ENCODE measurements at places on chromosomes 7 and 10.

- no peak for DNase-seq
These were observed 69.4 kb downstream of the LRRC17 start for GRCh38 chr7:102982235-102982634.

DNA sequence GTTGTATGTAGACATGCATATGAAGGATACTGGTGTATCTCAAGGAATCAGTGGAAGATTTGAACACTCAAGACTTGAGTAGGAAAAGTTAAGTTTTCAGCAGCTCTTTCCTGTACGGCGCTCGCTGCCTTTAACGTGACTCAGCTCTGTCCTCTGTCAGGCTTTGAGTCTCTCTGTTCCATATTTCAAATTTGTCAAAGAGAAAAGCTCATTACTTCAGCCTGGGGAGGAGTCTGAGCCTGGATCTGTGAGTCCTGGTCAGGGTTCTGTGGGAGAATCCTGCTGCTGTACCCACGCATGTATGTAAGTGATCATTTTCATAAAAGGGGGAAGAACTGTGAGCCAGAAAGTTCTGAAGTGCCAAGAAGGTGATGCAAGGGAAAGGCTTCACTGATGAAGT, 13.8 kb upstream of the MPP7 start:
- DNase-seq = no peak

DNA sequence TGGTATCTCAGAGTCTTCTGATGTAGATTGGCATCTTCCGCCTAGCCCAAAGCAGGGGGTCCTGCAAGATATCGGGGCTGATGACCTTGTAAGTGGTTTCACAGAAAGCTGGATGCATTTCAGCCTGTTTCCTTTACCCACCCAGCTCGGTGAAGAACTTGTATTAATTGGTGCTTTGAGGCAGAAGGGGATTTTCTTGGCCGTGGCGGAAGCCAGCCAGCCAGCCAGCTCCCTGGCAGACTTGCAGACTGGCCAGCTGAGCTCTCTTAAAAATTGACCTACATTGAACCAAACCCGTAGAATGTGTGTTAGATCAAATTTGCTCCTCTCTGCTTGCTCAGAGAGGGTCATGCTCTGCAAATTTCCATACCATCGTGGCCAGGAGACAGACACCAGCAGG, 218.4 kb downstream of the ADAM12 start:
- no peak for DNase-seq

GRCh38 chr10:42896735-42897134, 114.1 kb downstream of the BMS1 start:
- DNase-seq = no peak

DNA sequence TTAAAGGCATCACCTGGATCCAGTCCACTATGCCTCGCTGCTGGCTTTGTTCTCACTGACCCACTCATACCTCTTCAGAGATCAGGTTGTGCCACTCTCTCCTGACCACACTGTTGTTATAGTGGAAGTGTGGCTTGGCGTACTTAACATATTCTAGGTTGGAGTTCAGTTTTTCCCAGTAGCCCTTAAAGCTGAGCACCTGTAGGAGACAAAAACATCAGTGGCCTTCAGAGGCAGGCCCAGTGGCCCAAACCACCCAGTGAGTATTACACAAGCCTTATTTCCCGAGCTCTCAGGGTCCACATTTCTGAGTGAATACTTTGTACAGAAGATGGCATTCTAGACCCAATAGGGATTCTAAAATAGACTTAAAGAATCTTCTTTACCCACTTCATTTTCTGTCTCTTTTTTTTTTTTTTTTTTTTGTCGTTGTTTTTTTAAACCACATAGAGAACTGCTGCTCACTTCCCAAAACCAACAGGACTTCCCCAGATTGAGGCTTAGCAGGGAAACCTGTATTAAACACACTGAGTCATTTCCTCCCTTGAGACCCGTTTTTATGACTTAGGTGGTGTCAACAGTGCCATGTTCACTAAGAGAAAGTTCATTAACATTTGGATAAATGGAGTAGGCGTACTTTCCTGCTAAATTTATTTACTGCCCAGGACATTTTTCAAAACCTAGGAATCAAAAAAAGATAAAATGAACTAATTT, 85.8 kb downstream of the GSAP start:
- no peak for DNase-seq

DNA sequence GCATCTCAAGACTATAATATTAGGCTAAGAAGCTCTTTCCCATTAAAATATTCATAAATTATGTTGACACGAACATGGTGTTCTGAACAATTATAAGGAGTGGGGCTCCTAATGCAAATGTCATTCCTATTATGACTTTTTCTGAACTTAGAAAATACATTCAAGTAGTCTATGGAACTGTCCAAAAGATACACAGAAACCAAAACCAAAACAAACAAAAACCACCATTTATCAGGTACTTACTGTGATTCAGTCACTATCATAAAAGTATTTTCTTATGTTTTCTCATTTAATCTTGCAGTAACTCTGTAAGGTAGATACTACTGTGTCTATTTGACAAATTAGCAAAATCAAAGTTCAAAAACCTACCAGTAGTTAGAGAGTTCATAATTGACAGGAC, 406.8 kb downstream of the GFRA1 start:
- no peak for DNase-seq

- DNase-seq = no peak
These were observed 164.2 kb downstream of the DGKI start for GRCh38 chr7:137682596-137682995.

DNA sequence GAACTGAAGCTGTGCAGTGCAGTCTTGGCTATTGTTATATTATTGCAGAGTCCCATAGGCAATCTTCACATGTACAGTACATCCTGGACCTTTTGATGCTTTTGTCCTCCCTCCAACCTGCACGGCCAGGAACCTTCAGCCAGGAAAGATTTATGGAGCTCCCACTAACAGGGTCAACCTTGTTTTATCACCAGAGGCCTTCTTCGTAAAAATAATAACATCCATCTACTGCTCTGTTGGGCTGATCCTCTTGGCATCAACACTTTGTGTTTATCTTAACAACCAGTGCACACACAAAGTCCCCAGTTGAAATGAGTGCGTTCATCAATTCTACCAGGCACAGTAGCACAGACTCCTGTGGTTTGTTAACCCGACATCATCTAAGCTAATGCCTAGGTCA, 72.4 kb downstream of the AGMO start:
- DNase-seq = no peak

All from foreskin melanocyte (primary cell).